ENCODE measurements at places on chromosomes 12 and 14.

DNA sequence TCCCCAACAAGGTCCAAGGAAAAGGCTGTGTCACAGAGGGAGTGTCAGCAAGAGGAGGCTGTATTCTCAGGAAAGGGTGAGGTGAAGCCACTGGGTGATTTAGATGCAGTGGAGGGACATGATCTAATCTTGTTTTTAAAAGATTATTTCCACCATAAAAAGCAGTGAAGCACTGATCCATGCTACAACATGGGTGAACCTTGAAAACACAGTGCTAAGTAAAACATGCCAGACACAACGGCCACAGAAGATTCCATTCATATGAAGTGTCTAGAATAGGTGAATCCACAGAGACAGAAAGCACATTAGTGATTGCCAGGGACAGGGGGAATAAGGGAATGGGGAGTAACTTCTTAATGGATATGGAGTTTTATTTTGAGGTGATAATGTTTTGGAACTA, 12.8 kb downstream of the RITA1 start:
- no peak for DNase-seq

- no peak for DNase-seq
Measured at GRCh38 chr12:78878866-78879265, 14.3 kb downstream of the SYT1 start.

- no peak for DNase-seq
Measured at GRCh38 chr12:113391145-113391544, 12.5 kb downstream of the SDS start.

DNA sequence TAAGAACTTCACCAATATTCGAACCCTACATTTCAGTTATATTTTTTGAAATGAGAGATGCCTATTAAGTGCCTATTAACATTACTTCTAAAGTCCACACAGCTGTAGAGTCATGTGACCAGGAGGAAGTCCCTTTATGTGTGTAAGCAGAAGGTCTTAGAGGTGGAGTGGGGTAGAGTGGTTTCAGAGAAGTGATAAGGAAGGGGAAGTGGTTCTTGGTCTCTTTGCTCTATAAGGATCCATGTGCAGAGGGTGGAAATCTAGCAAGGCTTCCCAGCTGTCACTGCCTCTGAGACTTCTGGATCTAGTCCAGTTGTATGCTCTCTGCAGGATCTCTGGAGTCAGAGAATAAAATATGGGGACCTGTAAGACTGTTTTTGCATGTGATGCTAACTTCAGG, 673.9 kb downstream of the FLRT2 start:
- no peak for DNase-seq

DNA sequence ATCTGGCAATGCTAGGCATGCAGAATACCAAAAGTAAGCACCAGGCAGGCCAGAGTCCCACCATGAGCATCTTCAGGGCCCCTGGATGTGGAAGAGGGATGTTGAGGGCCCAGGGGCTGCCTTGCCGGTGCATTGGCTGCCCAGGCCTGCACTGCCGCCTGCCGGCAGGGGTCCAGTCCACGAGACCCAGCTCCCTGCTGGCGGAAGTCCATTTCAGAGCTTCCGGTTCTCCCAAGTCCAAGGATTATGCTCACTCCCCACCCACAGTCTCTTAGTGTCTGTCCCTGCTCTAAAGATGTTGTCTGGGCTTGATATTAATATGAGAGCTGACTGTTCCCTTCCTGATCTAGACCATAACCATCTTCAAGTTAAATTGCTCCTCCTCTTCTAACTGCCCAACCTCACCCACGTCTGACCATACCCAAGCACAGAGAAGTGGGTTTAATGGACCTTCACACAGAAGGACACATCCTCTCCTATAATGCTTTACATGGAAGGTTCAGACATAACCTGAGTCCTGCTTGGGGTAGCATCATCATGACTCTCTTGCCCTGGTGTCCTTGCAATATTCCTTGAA, 117.4 kb downstream of the DAD1 start:
- DNase-seq: no peak

DNA sequence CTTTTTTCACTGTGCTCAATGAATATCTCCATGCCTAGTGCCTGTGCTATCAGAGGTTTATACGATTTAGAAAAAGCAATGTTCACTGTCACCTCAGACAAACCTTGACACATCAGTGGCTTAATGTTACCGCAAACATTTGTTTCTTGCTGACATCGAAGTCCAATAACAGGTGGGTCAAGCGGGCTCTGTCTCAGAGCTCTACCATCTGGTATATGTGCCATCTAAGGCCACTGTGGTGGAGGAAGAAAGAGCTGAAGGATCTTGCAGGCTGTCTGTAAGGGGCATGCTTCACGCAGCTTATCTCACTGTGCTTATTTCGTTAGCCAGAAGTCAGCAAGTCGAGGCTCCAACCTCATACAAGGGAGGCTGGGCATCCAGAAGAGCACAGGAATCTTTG, 189.5 kb upstream of the NTF3 start:
- DNase-seq: no peak
